ENCODE measurements at places on chromosomes 6 and 20.

GRCh38 chr20:49896204-49896603, 19.1 kb downstream of the SPATA2 start:
- H3K27ac ChIP-seq: no peak overlapping the region
- H3K27me3 ChIP-seq: no peaks in the 10 kb centered on the region
- peak; percentile 21 for DNase-seq
- H3K4me1 ChIP-seq: peaks cover 29% of the 10 kb centered on the region
- H3K4me3 ChIP-seq: no peak overlapping the region

DNA sequence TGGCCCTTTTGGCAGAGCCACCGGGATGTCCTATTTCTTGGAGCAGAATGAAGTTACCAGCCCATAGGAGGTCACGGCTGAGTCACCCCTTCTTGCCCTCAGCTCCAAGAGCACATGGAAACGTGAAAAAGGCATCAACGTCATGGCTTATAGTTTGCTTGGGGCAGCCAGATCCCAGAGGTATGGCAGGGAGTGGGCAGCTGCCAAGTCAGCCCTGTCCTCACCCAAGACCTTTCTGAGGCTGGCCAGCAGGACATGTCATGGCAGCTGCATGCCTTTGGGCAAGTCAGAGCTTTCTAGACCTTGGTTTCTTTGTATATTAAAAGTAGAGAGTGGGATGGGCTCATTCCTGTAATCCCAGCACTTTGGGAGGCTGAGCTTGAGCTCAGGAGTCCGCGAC, 8.2 kb upstream of the MDFI start:
- no peak for DNase-seq
- H3K27ac ChIP-seq: no peak overlapping the region
- H3K27me3 ChIP-seq: peaks cover 3% of the 10 kb centered on the region
- no peak overlapping the region for H3K4me3 ChIP-seq
- H3K36me3 ChIP-seq: no peaks in the 10 kb centered on the region

GRCh38 chr6:148250975-148251685, 91.5 kb upstream of the SASH1 start:
- DNase-seq: no peak
- no peaks in the 10 kb centered on the region for H3K27me3 ChIP-seq
- no peaks in the 10 kb centered on the region for H3K36me3 ChIP-seq

DNA sequence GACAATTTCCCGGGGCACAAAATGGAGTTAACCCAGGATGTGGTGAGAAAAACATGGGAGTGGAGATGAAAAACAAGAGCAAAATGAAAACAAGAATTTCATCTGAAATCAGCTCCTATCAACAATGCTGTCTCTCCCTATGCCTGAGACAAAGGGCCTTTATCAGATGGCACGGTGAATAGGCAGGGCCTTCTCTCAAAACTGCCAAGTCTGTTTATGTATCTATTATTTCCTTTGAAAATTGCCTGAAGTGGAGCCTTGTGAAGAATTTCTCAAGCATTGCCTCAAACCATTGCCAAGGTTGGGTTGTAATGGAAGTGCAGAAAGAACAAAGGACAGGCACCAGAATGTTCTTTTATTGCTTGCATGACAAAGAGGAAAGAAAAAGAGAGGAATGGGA, 74.7 kb downstream of the BTBD3 start:
- H3K27ac ChIP-seq: no peak overlapping the region
- H3K27me3 ChIP-seq: no peaks in the 10 kb centered on the region
- H3K4me1 ChIP-seq: peaks cover 14% of the 10 kb centered on the region
- no peak overlapping the region for H3K4me3 ChIP-seq
